ENCODE measurements at places on chromosomes 6 and 20.

- DNase-seq = no peak
Measured at GRCh38 chr6:145036236-145036635, 699.1 kb downstream of the EPM2A start.

DNA sequence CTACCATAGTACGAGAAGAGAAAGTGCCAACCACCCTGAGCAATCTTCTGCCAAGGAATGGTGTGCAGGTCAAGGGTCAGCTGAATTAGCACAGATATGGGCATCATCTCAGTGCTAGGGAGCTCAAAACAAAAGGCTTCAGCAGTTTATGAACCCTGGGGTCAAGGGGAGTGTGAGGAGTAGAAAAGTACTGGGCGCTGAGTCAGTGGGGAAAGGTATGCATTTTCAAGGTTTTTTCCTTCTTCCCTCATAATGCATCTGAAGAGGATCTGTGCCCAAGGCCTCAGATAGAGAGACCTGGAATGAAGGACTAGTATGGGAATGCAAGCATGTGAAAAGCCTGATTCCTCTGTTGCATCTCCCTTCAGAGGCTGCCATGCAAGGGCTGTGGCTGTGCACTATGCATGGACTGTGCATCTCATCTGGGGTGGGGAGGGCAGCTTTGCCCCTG is 81.7 kb downstream of the PERP start:
- DNase-seq = no peak

DNA sequence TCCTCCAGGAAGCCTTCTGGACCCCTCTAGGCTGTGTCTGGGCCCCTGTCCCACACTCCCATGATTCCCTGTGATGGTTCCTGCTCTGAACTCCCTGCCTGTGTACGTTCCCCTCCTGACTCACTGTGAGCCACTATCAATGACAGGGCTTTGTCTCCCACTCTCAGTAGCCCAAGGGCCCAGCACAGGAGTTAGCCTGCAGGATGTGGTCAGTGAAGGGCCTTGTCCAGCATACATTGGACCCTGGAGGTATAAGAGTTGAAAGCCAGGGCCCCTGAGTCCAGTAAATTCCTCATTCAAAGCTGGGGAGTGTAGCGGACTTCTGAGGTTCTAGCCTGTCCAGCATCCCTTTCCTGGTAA is 19.0 kb downstream of the ZBP1 start:
- DNase-seq = no peak

GRCh38 chr6:129364037-129364436 is 345.9 kb downstream of the ARHGAP18 start:
- DNase-seq = no peak

GRCh38 chr6:53805725-53806124 is 10.9 kb downstream of the LRRC1 start:
- no peak for DNase-seq

- no peak for DNase-seq
Measured at GRCh38 chr6:24274441-24275083, 83.3 kb downstream of the DCDC2 start.

DNA sequence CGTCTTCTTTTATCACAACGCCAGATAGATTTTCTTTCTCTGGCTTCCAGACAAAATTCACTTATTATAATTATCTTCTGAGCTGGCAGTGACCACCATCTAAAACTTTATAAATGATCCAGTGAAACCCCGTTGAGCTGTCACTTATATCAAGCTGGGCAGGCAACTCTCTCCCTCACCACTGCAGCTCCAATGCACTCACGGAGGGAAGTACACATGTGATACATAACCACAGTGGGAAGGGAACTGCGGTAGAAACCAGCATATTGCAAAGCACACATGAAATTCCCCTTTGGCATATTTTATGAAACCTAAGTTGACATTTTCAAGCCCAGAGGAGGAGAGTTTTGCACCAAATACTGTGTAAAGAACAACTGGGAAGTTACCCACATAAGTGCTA is 536.9 kb downstream of the HACE1 start:
- DNase-seq = no peak

- no peak for DNase-seq
Measured at GRCh38 chr6:15877231-15877630, 214.4 kb upstream of the DTNBP1 start.

DNA sequence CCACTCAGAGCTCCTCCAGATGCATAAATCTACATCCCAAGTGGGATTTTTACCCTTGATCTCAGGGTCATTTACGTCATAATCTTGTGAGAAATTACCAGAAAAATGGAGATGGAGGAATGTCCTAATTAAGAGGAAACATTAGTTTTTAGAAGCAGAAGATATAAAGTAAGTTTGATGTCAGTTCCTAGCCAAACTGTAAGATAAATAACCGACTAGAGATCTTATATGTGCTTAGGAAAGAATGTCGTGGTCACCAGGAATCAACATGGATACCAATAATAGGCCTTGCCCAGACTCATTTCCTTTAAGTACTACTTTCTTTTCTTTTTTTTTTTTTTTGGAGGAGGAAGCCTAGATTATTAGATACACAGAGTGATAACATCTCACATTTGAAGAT is 186.9 kb downstream of the UTRN start:
- no peak for DNase-seq

GRCh38 chr20:5114403-5114802 is 5.4 kb downstream of the PCNA start:
- DNase-seq = no peak

DNA sequence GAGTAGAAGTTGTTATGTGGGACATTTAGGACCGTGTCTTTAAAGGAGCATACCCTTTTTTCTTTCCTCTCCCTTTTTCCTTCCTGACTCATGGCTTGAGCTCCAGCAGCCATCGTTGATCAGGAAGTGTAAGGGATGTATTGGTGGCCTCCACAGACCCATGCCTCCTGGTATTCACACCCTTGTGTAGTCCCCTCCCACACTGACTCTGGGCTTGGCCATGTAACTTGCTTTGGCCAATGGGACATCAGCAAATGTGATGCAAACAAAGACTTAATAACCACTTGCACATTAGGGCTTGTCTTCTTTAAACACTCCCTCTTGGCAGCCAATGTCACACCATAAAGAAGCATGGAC is 18.9 kb upstream of the SLC13A3 start:
- no peak for DNase-seq

DNA sequence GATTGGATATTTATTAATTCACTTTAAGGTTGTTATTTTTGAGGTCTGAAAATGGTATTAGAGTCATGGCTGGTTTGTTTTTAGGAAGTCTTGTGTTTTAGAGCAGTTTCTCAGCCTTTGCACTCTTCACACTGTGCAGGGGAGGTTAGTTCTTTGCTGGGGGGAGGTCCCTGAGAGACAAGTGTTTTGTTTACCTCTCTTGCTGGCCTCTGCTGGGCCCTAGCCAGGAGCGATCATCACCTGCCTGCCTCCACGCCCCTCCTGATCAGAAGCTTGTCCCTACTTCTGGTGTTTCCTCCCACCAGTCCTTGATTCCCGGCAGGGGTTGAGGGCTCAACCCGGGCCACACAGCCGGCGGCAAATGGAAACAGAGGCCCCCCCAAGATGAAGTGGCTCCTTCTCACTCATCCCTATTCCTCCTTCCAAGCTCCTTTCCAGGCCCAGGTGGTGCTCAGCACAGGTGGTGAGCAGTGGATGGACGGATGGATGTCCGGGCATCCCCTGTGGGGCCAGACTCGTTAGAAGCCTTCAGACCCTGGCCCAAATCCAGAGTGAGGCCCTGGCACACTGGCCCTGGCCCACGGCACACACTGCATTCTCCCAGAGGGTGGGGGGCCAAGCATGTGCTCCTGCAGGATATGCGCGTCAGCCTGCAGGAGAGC is 51.3 kb downstream of the GRM4 start:
- DNase-seq = no peak

DNA sequence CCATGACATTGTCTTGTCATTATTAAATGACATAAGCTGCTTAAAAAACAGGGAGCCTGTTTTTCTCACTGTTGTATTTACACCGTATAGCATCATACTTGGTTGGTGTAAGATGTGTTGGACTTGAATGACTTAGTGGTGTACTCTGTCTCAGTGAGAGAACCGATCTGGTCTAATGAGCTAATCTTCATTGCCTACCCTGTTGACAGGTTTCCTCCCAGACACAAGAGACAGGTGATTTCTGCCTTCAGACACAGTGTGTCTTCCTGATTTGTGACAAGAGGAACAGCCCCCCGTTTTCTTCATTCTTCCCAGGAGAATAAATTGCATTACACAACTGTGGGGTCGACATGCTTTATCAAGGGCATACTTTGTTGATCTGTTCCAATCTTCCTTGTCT is 137.2 kb upstream of the ID4 start:
- DNase-seq = no peak

DNA sequence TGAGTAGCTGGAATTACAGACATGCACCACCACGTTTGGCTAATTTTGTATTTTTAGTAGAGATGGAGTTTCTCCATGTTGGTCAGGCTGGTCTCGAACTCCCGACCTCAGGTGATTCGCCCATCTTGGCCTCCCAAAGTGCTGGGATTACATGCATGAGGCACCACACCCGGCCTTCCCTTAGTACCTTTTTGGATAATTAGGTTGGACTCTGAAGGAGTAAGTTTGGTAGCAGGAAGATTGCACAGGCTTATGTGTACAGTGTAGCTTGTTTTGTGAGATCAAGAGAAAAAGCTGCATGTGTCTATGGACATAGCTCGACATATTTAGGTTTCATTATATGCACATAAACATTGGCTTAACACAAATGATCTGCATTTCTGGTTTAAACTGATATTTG is 116.8 kb downstream of the NCOA3 start:
- DNase-seq = no peak

GRCh38 chr20:38212806-38213606 is 47.5 kb downstream of the KIAA1755 start:
- no peak for DNase-seq

DNA sequence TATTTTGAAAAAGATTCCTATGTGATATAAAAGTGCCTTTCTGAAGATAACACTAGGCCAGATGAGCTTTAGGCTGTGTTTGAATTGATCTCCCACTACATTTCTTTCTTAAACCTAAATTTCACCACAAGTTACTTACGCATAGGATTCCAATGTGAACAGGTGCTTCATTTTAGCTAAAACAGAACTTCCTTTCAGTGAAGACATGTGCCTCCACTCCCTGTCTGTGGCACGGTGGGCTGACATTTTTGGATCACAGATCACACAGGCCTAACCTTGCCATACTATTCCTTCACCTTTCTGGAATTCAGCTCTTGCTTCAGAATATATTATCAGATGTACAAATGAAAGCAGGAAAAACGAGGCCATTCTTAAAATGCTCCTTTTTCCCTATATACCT is 231.8 kb downstream of the SAMD5 start:
- DNase-seq = no peak

- DNase-seq = no peak
Measured at GRCh38 chr20:35179292-35180212, 7.7 kb downstream of the PROCR start.

DNA sequence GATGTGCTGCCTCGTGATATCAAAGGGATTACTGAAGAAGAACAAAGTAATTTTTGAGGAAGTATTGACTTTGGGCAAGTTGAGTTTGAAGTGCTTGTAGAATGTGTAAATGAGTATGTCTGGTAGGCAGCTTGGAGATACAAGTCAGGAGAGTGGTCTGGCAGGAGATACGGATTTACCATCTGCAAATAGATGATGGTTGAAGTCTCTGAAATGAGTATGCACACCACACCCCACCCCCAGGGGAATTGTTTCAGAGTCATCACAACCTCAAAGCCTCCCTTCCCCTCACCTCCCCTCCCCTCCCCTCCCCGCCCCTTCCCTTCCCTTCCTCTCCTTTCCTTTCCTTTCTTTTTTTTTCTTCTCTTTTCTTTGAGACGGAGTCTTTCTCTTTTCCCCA is 16.4 kb upstream of the MCUR1 start:
- DNase-seq = no peak

- DNase-seq = no peak
Measured at GRCh38 chr6:71388068-71388744, 99.6 kb downstream of the OGFRL1 start.

- DNase-seq = no peak
Measured at GRCh38 chr6:107331409-107332386, 127.7 kb downstream of the PDSS2 start.

DNA sequence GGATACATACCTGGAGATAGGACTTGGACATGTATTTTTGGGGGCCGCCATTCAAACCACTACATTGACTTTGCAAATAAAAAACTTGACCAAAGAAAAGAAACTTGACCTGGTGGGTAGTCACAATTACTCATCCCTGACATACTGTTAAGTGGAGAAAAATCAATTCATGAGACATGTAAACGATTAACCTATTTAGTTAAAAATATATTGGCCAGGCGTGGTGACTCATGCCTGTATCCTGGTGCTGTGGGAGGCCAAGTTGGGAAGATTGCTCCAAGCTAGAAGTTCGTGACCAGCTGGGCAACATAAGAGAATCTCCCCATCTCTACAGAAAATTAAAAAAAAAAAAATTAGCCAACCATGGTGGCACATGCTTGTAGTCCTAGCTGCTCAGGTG is 2.5 kb upstream of the SRSF12 start:
- DNase-seq = no peak

DNA sequence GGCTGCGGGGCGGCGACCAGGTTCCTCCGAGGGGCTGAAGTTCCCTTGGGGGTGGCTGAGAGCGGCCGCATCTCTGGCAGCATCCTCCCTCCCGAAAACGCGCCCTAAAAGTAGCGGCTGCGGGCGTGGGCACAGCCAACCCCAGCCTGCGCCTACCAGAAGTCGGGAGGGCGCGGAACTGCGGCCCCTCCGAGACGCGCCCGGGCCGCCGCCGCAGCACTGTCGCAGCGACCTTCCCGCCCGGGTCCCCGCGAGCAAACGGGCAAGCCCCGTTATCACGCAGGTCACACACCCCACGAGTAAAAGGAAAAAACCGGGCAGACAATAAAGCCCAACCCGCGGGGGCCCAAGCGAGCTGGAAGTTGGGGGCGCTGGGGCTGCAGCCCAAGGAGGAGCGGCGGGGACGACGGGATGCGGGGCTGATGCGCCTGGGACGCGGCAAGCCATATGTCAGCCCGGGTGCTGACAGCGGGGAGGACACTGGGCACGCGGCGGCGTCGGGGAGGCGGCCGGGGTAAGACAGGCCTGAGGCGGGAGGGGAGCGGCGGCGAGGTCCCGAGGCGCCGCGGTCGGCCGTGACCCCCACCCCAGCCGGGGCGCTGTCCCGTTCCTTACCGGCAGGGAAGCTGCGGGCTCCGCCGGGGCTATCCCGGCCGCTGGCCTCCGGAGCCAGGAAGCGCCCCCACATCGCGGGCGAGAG is 659 bp downstream of the CEP85L start:
- no peak for DNase-seq

DNA sequence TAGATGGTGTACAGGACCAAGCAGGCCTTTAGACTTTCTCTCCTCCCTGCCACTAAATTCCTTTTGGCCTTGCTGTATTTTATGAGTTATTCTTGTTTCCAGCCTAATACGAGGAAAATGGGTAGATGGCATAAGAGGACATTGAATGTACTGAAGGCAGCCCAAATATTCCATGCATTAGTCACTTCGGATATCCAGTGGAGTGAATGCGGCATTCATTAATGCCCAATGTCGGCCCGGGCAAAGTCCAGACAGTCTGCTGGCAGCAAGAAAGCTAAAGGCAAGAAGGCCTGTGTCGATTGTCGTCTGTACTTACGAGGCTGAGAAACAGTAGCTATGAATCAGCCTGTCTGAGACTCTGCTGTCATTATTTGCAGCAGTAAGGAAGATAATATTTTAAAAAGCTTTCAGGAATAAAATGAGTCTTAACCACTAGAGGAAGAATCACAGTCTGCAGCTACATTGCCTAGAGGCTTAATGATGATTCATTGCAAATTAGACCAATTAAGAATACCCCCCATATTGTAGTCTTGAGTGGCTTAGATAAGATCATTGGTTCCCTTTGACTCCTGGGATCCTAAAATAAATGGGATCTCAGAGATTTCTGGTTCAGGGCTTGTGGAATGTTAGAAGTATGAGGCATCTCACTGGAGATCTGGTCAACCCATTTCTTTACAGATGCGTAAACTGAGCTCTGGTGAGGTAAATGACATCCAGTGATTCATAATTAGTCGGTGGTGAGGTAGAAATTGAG is 534.1 kb upstream of the JAG1 start:
- no peak for DNase-seq

Data from mesenteric fat pad (tissue), 1 donor.